ENCODE measurements at places on chromosomes 3 and 15.

GRCh38 chr15:100781061-100781960 is 98.3 kb upstream of the ALDH1A3 start:
- DNase-seq: no peak

- DNase-seq: no peak
Measured at GRCh38 chr3:176587089-176587488, 610.2 kb downstream of the TBL1XR1 start.

DNA sequence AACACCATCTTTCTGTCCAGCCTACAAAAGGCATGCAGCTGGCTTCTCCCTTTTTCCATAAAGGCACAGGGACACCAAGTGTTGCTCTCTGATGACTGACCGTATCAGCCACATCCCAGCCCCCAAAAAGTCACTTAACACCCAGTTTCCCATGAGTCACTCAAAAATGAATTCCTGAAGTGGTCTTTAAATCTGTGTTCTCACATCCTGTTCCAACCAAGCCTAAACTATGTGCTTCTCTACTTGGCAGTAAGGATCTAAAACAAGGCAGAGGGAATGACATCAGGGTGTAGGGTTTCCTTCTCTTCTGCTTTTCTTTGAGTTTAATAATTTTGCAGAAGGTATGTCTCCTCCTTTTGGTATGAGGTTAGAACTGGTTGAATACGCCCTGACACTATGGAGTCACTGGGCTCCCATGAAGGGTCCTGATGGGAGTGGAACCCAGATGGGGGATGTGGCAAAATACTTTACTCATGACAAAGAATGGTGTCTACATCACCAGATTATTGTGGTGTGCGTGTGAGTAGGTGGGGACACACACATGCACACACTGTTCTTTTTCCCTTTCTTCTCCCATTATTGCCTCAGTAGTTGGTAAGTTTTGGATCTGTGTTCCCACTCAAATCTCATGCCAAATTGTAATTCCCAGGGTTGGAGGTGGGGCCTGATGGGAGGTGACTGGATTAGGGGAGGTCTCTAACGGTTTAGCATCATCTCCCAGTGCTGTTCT is 35.6 kb upstream of the CCK start:
- peak; percentile 20 for DNase-seq

DNA sequence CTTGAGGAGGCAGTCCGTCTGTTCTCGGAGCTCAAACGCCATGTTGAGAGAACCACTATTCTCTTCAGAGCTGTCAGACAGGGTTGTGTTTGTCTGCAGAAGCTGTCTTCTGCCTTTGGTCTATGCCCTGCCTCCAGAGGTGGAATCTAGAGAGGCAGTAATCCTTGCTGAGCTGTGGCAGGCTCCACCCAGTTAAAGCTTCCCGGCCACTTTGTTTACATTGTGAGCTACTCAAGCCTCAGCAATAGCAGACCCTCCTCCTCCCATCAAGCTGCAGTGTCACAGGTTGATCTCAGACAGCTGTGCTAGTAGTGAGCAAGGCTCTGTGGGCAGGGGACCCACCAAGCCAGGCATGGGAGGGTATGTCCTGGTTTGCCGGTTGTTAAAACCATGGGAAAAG is 8.9 kb downstream of the OR5AC2 start:
- DNase-seq: no peak
